ENCODE measurements at places on chromosomes 4 and X.

DNA sequence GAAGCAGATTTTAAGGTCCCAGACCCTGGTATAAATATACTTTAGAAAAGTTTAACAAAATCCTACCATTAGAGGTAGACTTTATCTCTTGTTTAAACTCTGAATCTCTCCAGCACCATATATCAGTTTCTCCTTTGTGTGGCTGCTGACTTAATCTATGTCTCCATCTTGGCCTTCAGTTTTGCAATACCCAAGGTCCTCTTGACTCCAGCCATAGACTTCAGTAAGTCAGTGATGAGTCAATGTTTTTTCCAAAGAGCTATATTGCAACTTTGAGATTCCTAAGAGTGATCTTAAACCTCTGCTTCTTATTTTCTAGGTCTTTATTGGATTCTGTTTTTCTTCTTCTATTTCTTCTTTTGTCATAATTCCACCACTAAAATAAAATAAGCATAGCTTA lies 50.8 kb upstream of the ADGRL3 start:
- no peak for DNase-seq

- DNase-seq, result no peak
These were observed 71.1 kb downstream of the CCSER1 start for GRCh38 chr4:90198086-90198847.

- no peak for DNase-seq
These were observed 134.6 kb downstream of the ASMT start for GRCh38 chrX:1749499-1749898.

DNA sequence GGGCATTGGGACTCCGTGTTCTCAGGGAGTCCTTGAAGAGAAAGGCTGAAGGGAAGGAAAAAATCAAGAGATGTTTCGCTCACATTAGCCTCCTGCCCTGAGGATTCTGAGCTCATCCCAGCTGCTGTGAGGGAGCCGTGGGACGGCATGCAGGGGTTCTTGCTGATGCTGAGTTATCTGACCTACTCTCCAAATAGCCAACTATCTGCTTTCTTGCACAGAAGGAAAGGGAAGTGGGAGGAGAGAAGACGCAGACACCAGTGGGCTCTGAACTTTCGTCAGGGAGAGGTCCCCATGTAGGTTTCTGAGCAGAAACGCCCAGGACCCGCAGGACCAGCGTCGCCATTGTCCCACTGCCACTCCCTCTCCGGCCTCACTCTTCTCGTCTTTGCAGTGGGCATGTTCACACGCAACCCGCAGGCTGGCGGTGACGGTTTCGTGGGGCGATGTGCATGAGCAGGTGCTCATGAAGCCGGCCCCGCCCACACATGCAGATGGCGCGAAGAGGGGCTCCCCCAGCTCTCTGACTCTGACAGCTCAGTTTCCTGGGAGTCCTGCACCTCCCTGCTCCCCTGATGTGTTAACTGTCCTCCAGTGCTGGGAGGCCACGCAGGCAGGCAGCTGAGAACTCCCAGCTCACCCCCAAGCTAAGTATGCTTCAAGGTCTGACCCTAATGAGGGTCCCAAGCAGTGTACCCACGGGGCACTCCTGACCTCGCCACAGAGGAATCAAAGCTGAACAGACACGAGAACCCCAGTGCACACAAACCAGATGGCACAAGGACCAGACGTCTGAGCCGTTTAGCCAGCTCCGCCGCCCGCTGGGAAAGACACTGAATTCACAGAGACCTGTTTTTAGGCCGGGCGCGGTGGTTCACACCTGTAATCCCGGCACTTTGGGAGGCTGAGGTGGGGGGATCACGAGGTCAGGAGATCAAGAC lies 13.6 kb upstream of the ABLIM2 start:
- DNase-seq, result peak; percentile 13

- DNase-seq, result no peak
These were observed 51.9 kb downstream of the CPZ start for GRCh38 chr4:8644461-8644891.

GRCh38 chr4:168677063-168677462 lies 180.2 kb downstream of the PALLD start:
- no peak for DNase-seq

DNA sequence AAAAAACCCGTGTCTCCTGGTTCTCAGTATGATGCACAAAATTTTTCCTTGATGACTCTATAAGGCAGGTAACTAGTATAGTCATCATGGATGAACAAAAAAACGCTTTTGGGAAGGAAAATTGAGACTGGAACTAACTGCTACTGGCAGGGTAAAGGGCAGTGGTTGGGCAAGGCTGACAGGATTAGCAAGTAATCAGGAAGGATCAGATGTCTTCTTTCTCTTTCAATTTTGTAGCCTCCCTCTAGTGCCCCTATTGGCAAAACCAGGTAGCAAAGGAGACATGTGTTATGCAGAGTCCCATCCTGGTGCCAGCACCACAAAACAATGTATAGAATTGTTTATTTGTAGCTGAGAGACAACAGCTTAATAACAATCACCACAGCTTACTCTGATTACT lies 12.8 kb upstream of the SLITRK4 start:
- DNase-seq, result no peak

- no peak for DNase-seq
These were observed 46.0 kb upstream of the TEX13A start for GRCh38 chrX:105266456-105266855.

GRCh38 chrX:39955625-39956024 lies 142.1 kb downstream of the BCOR start:
- DNase-seq, result no peak

DNA sequence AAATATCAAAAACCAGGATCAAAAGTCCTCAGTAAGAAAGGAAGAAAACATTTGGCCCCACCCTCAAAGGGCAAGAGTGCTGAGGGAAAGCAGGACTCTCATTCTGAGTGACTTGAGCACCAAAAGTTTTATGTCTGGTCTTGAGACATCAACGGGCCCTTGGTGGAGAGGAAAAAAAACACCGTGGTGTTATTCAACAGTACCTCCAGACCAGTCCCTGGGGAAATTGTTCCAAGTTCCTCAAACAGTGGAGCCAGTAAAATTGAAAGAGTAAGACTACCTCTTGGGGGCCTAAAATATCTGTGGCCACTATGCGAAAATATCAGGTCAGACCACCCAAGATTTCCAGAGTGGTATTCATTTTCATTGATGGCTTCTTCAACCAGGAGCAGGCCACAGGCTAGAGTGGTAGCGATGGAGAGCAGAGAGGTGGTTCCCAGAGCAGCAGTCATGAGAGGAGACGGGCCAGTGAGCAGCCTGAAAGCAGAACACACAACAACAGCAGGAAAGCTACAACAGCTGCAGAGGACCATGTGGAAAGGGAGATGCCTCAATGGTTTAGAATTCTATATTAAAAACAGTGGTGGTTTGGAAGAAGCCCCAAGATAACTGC lies 63.7 kb upstream of the RPL34 start:
- no peak for DNase-seq

GRCh38 chrX:131821945-131822622 lies 201.0 kb upstream of the STK26 start:
- no peak for DNase-seq

DNA sequence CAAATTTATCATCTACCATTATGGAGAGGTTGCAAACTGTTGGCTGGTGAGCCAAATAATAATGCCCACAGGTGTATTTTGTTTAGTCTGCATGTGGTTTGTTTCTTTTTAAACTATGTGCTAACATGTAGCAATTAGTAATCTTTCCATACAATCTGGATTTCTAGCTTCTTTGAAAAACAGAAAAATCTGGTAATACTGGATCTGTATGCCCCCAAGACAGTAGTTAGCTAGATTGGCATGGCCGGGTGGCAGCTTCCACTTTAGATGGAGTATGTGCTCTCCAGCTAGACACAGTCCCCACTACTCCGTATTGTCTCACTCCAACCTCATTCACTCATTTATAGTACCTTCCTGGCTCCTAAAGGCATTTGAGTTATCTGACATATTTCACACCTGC lies 91.3 kb downstream of the NHSL2 start:
- no peak for DNase-seq

All from activated CD4-positive, alpha-beta T cell treated with anti-CD3 and anti-CD28 coated beads, Interleukin-2, amount 50 U/mL, for 24 hours (primary cell).